Astrocyte (in vitro differentiated cells and primary cell): ENCODE measurements at places on chromosomes 6 and 20. TPM values are rescaled to one million over a fixed set of nuclear protein-coding genes. Genes with fewer than 3 reads are reported as not detected.

GRCh38 chr6:14880677-14881076, 365.2 kb upstream of the JARID2 start:
- no peak for DNase-seq

The ADGB gene
- total RNA-seq, result not detected in 2 replicates

The RAET1L gene
- not detected in 2 replicates for total RNA-seq

DNA sequence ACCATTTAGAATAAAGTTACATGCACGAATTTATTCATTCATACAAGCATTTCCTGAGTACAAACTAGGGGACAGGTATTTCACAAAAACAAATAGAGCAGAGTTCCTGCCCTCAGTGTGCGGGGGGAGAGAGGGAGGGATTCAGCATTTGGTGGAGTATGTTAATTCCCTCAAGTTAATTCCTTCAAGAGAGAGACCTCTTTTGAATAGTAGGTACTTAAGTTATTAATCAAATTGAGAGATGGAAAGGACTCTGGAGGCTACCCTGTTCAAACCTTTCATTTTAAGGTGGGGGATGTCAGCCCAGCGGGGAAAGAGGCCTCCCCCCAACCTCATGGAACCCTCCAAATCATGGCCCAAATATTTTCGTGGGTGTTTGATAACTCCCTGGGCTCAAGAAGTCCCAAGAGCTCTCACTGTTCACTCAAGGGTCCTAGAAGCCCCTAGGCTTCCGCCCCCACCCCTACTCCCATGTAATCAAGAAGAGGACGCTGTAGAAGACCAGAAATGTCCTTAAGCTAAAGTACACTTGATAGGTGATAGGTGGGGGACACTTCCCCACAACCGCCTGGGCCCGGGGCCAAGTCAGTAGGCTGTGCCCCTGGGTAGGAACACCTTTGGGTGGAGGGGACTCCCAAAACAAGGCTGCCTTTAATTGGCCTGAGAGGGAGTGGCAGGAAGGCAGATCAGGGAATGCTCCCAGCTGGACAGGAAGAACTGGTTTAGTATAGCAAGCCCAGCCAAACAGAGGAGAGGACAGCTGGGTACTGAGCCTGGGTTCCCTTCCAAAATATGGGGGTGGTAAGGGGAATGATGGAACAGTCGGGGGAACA, 2.9 kb downstream of the SDC4 start:
- no peak for DNase-seq

- DNase-seq, result no peak
Measured at GRCh38 chr6:35083507-35083906, 57.6 kb downstream of the TCP11 start.

- no peak for DNase-seq
Measured at GRCh38 chr6:134980846-134981245, 30.9 kb upstream of the ALDH8A1 start.

GRCh38 chr6:64712606-64713005, 994.4 kb downstream of the EYS start:
- peak; percentile 11 for DNase-seq

DNA sequence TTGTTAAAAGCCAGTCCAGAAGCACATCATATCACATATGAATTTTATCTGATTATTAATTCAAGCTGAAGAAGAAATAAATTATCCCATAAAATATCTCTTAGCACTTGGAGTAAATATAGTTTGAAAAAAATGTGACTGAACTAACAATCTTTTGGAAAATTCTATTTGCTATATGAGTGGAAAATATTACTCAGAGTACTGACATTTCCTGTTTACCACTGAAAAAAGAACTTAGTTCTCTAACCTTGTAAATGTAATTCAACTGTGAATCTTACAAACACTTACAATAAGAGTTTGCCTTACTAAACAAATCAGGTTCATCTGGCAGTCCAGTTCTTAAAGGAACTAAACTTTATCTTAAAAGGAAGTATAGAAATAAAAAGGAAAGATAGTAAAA, 44.2 kb downstream of the MOXD1 start:
- peak; percentile 33 for DNase-seq

The CAGE1 gene
- 0.10 and 0.30 TPM in 2 replicates for total RNA-seq

The LST1 gene
- total RNA-seq, result not detected in 2 replicates

The CNKSR3 gene
- 11.1 and 12.5 TPM in 2 replicates for total RNA-seq

DNA sequence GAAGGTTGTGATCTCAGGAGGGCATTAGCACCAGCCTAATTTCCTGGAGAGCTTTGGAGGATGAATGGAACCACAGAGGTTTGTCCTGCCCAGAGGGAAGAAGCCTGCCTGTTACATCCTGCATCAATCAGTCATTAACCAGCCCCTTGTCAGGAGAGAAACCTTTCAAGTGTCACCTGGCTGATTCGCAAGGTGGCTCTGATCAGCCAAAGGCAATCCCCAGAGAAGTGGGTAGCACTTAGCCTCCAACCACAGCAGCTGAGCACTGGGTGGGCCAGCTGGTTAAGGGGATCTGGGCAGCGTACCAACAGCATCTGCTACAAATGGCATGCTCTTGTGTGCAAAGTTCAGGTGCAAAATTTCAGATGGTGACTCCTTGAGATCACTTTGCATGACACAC, 26.9 kb downstream of the ANKEF1 start:
- DNase-seq, result no peak

DNA sequence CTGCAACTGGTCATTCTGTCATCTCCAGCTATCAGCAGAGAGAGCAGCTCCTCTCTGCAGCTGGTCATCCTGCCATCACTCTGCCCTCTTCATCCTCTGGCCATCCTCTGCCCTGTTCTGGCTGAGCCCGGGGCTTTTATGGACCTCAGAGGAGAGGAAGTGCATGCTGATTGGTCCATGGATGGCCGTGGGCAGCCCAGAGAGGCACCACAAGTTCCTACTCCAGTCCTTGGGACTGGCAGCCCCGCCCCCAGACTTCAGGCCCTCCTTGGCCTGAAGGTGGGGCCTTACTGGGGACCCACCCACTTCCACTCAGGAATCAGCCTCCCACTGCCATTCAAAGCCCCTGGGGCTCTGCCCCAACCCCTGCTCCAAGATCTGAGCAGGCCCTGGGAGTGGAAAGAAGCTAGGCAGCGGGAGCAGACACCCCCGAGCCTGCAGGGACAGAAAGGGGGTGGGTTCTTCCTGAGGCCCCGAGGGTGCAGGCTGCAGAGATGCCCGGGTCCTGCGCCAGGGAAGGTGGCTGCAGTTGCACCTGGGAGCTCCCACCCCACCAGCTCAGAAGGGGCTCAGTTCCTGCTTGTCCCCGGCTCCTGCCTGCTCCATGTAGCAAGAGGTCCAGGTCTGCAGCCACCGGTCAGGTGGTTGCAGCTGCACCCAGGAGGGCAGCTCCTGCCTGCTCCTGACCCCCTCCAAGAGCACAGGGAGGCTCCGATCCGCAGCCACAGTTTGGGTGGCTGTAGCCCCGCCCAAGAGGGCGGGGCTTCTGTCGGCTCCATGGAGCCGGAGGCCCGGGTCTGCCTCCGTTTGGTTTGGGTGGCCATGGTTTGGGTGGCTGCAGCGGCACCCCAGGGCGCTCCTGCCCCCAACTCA, 34.1 kb upstream of the HMGA1 start:
- DNase-seq, result no peak

DNA sequence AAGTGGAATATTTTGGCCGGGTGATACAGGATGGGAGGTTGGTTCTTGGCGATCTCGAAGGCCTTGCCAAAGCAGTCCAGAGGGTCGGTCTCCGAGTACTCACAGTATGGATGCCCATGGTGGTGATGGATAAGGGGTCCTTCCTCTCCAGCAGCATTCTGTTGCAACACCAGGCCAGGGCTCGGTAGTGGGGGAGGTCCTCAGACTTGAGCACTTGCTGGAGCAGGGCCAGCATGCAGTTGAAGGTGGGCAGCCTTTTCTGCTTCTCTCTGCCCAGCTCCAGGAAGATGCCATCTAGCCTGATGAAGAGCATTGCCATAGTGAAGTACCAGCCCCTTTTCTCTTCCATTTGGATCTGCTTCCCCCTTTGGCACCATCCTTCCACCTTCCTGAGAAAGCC, 99.4 kb upstream of the MCHR2 start:
- DNase-seq, result no peak

The ULBP2 gene
- total RNA-seq, result 7.3 and 7.5 TPM in 2 replicates

DNA sequence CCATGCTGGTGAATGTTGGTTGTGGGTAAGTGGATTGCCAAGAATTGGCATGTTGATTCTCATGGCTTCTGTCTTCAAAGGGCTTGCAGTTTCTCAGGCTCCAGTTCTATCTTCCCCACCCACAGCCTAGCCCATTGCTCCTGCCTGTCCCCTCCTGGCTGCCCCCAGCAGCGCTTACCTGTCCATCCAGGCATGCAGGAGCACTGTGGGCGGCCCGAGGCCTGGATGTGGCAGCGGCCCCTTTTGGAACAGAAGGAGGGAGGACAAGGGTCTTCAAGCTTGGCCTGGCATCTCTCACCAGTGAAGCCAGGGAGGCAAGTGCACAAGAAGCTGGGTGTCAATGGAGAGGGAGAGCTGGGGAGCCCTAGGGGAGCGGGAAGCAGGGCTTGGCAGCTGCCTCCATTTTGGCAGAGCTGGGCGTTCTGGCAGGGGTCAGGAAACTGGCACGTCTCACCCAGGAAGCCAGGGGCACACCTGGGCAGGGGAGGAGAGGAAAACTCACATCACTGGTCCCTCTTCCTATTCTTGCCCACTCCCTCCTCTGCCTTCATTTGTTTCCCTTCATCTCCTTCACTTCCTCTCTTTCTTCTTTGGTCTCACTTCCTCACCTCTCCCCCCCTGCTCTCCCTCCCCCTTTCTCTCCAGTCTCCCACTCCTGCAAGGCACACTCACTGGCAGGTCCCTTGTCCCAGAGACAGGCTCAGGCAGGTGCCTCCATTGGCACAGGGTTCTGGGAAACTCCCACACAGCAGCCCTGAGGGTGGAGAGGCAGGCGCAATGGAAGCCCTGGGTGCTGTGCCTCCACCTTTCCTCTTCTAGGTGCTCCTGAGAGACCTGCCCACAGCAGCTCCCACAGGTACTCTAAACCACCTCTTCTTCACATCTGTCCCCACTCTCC, 1.3 kb downstream of the NOTCH4 start:
- no peak for DNase-seq

DNA sequence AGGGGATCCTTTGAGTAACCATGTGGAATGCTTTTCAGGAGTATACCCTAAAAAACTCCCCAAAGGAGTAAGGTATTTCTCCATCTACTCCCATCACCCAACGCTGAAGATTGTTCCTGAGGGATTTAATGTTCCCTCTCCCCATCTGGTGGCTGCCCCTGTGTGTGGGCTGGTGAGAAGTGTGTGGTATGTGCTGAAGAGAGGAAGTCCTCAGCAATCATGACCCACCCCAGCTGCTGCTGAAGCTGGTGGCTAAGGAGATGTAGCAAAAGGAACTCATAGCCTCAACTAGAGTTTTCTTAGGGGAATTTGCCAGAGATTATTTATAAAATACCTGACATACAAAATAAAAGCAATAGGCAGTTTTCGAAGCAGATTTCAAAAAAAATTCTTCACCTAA, 114.3 kb upstream of the JAG1 start:
- no peak for DNase-seq

GRCh38 chr6:29813809-29814208, 13.8 kb upstream of the HLA-G start:
- no peak for DNase-seq

The DCDC2 gene
- 3.2 and 4.5 TPM in 2 replicates for total RNA-seq

- DNase-seq, result no peak
Measured at GRCh38 chr6:138563650-138564049, 64.4 kb upstream of the NHSL1 start.

- peak; percentile 35 for DNase-seq
Measured at GRCh38 chr6:135586388-135586787, 88.8 kb upstream of the AHI1 start.

- DNase-seq, result no peak
Measured at GRCh38 chr6:75292555-75292954, 8.0 kb upstream of the TMEM30A start.

The HLA-DMB gene
- total RNA-seq, result 0.11 and 0.24 TPM in 2 replicates

DNA sequence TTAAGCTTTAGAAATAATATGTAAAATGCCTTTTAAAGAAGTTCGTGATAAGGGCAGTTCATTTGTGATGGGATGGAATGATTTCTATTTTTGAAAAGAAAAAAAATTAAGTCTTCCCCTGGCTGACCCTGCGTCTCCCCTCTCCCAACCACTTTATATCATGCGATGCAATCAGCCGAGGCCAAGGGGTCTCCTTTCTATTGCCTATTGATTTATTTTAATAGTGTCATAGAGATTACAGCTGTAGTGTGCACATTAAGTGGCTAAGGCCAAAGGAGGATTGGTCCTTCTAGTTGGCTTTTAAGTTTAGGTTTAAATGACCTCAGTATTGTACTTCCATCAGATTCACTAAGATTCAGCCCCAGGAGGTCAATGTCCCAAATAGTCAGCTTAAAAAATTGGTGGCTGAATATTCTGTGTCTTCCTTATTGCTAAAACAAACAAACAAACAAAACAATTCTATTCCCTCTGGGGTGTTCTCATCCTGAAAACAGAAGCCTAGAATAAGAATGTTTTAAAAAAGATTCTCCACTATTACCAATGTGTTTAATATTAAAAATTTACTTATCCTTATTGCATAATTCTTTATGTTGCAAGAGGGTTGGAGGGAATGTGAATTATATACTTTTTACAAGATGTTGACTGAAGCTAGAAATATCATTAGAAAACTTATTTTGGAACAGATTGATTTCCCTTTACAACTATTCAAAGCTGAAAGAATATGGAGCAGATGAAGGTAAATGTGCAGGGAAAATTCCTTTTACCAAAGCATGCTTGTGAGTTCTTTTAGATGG, 359.1 kb downstream of the SAMD5 start:
- DNase-seq, result no peak

- no peak for DNase-seq
Measured at GRCh38 chr20:38357653-38358207, 11.4 kb downstream of the LBP start.

DNA sequence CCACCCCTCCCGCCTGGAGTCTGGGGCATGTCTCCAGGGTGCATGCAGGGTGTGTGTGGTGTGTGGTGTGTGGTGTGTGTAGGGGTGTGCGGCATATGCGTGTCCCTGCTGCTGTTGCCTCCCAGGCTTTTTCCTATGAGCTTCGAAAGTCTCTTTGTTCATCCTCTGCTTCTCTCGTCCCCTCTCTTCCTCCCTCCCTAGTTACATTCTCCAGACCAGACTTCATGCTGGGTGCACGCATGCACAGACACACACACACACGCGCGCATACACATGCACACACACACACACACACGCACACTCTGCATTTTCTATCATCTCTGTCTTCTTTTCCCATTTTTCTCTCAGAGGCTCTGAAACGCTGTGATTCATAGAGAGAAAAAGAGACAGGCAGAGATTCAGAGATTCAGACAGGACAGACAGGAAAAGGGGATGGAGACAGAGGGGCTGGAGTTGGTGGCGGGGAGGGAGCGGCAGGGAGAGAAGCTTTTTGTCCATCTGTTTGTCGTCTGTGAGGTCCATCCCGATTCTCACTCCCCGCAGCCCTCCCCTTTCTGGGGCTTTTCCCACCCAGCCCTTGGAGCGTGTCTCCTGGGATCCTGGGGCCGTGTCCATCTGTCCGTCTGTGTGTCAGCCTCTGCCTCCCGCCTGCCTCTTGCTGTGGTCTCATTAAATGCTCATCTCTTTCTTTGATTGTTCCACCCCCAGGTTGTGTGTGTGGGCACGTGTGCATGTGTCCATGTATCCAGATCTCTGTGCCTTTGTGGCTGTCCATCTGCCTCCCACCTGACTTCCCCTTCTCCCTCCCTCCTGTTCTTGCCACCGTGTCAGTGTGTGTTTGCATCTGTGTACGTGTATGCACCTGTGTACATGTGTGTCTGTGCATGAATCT, 62.6 kb downstream of the SRC start:
- DNase-seq, result no peak
